Forelimb muscle (tissue), 1 donor: ENCODE measurements at places on chromosomes 1 and 21. TPM values are rescaled to one million over a fixed set of nuclear protein-coding genes. Genes with fewer than 3 reads are reported as not detected.

GRCh38 chr1:180155182-180155682, 563 bp downstream of the QSOX1 start:
- DNase-seq, result no peak

DNA sequence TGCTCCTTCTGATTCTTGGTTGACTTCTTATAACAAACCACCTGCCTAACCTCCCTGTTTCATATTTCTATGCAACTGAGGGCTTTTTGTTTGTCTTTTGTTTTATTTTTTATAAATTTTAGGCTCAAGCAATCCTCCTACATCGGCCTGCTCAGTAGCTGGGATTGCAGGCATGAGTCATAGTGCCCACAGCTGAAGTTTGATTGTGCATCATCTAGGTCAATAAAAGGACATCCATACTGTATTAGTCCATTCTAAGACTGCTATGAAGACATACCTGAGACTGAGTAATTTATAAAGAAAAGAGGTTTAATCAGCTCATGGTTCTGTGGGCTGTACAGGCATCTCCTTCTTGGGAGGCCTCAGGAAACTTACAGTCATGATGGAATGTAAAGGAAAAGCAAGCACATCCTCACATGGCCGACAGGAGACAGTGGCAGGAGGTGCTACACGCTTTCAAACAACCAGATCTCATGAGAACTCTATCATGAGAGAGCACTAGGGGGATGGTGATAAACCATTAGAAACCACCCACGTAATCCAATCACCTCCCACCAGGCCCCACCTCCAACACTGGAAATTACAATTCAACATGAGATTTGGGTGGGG, 285.0 kb downstream of the SIPA1L2 start:
- DNase-seq, result no peak

DNA sequence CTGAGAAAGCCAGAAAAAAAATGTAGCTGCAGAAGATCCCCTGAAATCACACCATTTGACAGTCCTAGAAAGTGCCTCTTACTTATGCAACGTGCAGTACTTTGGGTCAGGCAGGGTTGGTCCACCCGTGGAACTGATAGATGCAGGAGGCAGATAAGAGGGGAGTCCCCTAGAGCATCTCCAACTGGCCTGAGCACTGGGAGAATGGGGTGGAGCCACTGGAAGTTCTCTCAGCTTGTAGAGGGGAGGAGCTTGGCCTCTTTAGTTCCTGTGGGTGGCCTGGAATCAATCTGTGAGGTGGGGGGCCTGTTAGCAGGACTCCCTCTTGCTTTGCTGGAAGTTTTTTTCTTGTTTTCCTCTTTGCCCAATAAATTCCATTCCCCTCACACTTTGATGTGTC, 335.7 kb upstream of the NCAM2 start:
- no peak for DNase-seq

DNA sequence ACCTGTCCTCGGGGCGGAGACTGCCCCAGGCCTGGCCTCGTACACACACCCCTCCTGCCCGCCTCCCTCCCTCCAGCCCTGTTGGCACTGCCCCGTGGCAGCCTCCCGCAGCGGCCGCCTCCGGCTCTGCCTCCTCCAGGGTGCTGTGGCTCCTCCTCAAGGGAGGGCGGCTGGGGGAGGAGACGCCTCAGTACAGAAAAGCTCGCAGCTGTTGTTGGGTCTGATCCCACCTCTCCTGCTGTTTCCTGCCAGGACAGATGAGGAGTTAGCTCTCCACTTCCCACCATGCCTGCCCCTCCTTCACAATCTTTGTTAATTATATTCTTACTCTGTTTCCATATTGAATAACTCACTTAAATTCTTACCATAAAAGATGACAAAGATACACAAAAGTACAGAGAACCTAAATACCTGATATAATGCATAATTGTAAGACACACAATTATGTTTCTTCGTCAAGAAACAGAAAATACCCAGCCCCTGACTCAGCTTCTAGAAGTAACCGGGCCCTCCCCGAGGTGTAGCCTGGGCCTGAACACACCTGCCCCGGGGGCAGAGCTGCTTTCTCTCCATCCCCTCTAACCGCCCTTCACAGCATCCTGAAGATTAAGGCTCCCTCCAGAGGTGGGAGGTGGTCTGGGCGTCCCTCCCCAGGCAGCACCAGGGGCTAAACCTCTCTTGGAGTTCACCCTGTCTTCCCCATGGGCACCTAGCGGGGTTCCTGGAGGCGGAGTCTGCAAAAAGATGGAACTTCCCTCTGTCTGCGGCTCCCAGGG, 30.6 kb upstream of the COL6A1 start:
- no peak for DNase-seq

Gene BTBD19
- 8.3 TPM for polyA plus RNA-seq

- DNase-seq, result no peak
Measured at GRCh38 chr1:115136106-115136505, 46.8 kb upstream of the TSPAN2 start.

DNA sequence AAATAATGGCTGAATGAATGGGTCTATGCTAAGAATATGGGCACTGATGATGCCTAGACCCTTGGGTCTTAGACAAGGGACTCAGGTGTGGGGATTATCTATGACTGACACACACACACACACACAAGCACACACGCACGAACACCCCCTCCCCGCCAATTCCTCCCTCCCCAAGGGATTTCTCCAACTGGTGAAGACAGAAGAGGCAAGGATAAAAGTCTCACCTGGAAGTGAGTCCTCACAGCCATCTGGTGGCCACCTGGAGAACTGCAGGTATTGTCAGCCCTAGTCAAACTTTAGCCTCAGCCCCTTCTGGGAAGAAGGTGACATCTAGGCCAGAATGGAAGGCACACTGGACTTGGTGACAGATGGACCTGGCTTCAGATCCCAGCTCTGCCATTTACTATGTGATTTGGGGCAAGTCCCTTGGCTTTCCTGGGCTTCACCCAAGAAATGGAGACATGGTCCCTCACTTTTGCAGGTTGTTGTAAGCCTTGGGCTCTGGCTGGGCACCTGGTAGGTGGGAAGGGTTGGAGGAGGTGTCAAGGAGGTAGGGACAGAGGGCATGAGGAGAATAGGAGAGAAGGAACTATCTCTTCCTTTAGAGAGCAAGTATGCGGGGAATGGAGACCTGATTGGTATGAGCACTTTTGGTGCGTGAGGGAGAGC, 4.0 kb upstream of the GPR3 start:
- no peak for DNase-seq

Gene RHD
- 1.0 TPM for polyA plus RNA-seq

DNA sequence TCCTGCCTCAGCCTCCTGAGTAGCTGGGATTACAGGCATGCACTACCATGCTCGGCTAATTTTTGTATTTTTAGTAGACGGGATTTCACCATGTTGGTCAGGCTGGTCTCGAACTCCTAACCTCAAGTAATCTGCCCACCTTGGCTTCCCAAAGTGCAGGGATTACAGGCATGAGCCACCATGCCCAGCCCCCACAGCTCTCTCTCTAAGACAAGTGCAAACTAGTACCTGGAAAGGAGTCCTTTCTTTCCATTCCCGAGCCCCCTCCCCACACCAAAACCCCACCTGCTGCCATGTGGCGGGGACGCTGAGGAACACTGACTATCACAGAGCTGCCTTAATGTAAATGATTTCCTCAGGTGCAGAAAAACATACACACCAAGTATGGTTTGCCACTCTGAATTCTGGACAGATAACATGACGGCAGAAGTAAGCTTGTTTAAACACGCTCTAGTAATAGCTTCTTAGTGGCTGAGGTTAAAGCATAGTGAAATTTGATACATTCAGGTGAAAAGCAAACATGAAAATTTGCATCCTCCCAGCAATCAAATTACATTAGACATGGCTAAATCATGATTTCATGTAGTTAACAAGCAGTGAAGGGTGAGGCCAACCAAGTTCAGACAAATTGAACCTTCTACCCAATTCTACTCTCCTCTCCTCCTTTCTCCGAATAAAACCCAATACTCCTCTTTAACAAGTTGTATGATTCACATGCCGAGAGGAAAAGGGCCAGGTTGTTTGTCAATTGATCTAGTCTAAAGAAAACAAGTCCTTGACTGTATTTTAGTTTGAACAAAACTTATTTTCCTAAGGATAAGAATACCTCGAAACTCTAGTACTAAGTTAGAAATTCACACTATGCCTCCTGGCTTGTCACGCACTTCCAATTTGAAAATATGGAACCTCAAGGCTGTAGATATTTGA, 19.8 kb downstream of the ERRFI1 start:
- no peak for DNase-seq

Gene VASH2
- 41.0 TPM for polyA plus RNA-seq

Gene NPR1
- 12.7 TPM for polyA plus RNA-seq

Gene MATN1
- 1.1 TPM for polyA plus RNA-seq

- DNase-seq, result no peak
Measured at GRCh38 chr1:76657623-76658022, 209.7 kb upstream of the ST6GALNAC5 start.

Gene CFHR5
- polyA plus RNA-seq, result not detected

DNA sequence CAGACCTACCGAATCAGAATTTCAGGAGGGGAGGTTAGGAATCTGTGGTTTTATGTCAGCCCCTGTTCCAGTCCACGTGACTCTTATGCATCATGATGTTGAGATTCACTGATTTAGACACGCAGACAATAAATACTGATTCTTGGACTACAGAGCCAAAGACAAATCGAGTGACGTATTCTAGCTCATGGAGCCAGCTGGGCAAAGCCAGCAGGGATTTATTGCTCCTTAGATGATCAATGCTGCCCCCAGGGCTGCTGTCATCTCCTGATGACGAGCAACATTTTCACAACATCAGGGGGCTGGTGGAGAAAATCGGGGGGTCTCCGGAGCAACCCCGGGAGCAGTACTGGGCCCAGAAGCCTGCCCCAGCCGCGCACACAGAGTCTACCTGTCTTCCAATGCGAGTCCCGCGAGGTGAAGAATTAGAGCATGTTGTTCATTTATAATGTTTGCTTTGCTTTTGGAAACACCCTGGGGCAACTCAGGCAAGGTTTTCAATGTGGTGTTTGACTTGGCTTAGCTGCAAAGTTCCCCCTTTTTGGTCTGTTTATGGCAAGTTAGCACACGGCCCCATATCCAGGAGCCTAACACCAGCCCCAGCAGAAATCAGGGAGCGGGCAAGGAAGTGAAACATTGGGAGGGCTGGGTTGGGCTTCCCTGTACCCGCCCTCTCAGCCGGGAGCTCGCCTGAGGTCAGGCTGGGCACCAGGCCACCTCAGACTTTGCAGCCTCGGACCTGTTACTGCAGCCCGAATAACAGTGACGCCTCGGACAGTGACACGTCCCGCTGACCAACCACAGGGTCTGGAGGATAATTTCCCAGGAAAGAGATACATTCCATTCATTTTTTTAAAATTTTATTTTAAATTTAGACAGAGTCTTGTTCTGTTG, 19.9 kb upstream of the CLDN14 start:
- DNase-seq, result no peak

DNA sequence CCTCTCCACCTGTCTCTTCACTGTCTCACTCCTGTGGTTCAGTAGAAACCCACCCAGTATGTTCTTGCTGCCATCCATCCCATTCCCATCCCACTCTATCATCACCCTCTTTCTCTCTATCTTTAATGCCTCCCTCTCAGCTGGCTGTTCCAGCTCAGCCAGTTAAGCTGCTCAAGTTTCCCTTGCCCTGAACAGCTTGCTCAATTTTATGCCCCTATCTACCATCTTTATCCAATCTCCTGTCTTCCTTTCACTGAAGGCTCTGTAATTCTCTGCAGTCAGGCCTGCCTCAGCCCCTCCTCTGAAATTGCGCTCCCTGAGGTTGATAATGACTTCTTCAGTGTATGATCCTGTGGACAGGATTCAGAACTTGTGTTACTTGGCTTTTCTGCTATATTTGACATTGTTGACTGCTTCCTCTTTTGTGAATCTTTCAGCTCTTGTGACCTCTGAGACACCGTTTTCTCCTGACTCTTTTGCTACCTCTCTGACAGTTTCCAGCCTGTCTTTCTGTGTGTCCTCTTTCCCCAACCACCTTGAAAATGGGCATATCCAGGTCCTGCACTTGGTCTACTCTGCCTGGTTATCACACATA, 13.9 kb upstream of the BCAR3 start:
- DNase-seq, result no peak
